ENCODE measurements at places on chromosomes 4 and X.

GRCh38 chr4:146486565-146486964 is 35.2 kb downstream of the SLC10A7 start:
- no peak for DNase-seq

- DNase-seq, result no peak
Measured at GRCh38 chrX:85980286-85980685, 67.1 kb downstream of the CHM start.

DNA sequence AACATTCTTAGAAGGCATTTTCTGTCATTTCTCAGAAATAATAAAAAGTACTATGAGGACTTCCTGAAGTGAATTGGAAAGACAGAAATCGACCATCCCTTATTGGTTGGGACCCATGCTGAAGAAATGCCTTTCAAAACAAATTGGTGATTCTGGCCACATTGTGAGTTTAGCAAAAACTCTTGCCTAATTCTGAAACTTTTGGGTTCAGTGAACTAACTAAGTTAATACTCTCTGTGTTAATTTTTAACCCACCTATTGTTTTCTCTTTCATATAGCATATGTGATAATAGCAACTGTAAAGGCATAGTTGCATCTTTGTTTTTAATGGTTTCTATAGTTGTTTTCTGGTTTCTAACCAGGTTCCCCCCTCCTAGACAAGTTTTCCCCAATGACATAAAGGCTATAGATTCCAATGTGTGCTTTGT is 129.3 kb upstream of the FAT1 start:
- no peak for DNase-seq

GRCh38 chr4:101594588-101594987 is 195.9 kb upstream of the BANK1 start:
- DNase-seq, result no peak

DNA sequence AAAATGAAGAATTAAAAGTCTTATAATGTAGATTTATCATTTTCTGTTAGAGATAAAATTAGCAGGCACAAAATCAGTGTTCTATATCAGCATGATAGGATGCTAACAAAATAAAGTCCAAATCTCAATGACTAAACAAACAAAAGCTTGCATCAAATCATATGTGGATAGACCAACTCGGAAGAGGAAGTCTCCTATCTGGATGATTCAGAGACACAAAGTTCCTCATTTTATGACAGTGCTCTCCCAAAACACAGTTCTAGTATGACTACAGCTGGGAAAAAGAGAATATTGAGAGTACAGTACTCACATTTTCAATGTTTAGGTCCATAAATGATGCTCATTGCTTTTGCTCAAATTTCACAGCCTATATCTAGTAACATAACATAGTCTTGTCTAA is 376.1 kb upstream of the CTSO start:
- no peak for DNase-seq

- DNase-seq, result no peak
Measured at GRCh38 chr4:143294710-143295275, 41.9 kb upstream of the GAB1 start.

- peak; percentile 46 for DNase-seq
Measured at GRCh38 chrX:19785647-19786046, 101.8 kb downstream of the SH3KBP1 start.

DNA sequence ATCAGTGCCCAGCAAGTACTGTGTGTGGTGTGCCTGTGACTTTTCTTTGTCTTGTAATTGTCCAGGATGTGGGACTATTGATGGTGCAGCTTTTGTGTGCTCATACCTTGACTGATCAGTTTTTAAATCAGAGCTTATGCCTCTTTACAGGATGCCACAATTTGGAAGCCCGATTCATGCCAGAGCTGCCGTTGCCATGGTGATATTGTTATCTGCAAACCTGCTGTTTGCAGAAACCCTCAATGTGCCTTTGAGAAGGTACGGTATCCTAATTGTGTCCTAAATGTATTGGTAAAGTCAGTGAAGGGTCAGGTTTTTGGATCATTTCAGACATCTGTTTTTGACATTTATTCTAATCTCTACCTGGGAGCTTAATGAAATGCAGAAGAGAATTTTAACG is 180.2 kb downstream of the FRAS1 start:
- no peak for DNase-seq

- DNase-seq, result no peak
Measured at GRCh38 chrX:111445485-111445884, 33.5 kb upstream of the DCX start.

- no peak for DNase-seq
Measured at GRCh38 chr4:94534401-94535312, 82.9 kb downstream of the PDLIM5 start.

GRCh38 chrX:119605464-119606279 is 552 bp downstream of the NKRF start:
- peak; percentile 51 for DNase-seq

DNA sequence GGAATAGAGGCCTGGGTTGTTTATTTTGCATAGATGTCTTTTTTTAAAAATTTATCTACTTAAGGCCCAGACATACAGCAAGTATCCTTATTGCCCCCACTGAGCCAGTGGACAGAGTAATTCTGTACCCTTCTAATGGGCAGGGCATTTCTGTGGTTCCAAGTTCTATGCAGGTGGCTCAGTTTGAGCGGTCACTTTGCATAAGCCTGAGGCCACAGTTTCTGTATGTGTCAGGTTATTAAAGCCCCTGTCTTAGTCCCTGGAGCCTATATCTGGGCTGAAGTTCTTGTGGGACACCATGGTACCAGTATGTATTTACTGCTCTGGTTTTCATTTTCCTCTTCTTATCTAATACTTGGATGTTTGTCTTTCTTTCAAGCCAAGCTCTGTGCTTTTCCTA is 168.8 kb downstream of the MID1IP1 start:
- no peak for DNase-seq

DNA sequence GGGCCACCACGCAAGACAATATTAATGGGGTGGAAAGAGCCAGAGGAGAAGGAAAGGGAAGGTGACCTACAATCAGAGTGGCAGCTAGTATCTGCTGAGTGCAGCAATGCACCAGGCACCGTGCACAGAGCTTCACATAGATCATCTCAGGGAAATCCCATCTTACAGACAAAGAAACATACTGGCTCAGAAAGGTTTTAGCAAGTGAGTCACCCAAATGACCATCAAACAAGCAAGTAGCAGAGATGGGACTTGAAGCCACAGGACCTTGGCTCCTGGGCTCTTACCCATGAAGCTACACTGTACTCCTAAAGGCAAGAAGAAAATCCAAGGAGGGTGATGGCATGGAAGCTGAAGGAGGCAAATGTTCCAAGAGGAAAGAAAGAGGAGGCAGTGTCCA is 6.8 kb downstream of the ANXA5 start:
- no peak for DNase-seq

DNA sequence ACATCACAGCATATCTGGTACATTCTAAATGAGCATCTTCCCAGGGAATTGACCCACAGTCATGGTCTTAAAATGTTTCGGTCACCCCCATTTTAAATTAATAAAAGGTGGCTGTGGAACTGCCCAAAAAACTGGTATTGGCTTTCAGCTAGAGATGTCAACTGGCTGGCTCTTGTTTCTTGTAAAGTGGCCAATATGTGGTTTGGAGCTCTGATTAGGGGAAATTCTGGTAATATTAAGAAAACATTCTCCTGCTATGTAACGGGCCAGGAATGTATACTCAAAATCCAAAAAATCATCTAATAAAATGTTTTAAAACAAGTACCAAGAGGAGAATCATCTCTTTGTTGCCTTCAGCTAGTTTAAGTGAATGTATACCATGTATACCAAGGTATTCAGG is 62.0 kb upstream of the VCX2 start:
- no peak for DNase-seq

DNA sequence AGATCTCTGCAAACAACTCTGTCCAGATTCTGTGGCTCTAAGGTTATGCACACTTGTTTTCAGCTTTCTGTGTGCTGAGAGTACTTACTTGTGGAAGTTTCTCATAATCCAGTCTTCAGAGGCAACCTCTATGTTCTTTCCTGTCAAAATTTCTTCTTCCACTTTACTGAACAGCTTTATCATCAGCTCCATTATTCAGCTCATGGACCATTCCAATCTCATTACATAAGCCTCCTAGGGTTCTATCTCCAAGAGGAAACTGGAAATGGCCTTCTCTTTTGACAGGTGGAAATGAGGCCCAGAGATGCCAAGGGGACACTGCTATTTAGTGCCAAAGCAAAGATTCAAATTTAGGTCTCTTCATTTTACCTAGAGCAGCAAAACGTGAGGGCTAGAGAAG is 61.3 kb downstream of the CHRDL1 start:
- no peak for DNase-seq

DNA sequence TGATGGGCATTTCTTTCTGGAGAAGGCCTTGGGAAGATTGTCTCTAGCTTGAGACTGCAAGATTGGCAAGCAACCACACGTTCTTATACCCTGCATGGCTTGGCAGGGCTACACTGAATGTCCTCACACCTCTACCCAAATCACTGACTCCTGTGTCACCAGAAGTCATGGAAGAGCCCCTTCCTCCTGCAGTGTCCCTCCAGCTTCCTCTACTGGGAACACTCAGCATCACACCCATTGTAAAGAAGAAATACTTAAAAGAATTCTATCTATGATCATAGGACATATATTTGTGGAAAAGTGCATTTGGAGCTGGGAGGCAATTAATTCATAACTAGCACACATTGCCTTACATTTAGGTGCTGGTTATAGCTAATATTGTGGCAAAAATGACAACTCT is 113.1 kb downstream of the CCSER1 start:
- DNase-seq, result no peak
